ENCODE measurements at places on chromosomes 12 and 14.

DNA sequence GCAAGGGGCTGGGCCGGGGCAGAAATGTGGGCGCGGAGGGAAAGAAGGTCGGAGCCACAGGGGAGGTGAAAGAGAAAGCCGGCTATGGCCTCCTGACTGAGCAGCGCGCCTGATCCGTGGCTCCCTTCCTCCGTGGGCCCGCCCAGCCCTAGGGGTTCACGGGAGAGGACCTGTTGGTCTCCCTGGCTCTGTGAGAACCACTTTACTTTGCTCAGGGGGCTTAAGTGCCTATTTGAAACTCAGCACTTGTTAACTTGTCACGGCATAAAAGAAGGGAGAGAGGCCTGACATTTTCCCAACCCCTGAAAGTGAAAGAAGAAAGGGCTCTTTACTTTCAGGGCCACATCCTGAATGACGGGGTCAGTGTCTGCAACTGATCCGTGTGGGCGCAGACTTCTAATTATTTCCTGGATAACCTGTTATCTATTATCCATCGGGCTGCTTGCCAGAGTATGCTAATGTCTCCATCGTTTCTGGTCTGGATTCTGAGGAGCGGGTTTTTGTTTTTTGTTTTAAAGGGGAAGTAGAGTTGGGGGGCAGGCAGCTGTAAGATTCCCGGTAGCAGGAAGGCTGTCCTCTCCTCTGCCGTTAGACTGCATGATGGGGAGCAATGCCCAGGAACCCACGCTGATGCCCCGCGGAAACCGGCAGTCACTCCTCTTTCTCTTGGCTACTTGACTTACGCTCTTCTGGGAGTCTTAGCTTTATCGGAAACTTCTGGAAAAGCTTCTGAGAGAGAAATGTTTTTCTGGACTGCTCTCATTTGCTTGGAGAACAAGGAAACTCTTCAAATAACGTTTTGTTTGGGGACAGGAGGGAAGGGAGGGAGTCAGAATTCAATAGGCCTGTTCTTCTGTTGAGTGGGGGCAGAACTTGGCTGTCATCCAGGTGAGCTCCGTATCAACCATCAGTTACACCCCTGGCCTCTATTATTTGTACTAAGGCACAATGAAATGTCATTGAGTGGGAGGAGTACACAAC is 127.7 kb upstream of the MAX start:
- DNase-seq: no peak

- DNase-seq: no peak
These were observed 182.8 kb upstream of the ARHGAP5 start for GRCh38 chr14:31894351-31894750.

- DNase-seq: no peak
These were observed 6.6 kb downstream of the COA8 start for GRCh38 chr14:103569408-103569807.

- DNase-seq: no peak
These were observed 30.9 kb upstream of the KLRF1 start for GRCh38 chr12:9796346-9796745.

- DNase-seq: peak; percentile 59
These were observed 26.4 kb downstream of the FBRSL1 start for GRCh38 chr12:132516095-132517012.

Measured in NB4 (cell line).